ENCODE measurements at places on chromosomes 13 and 19.
A peak's percentile ranks its signal among the peaks of the same experiment; 100 is the strongest.

GRCh38 chr19:42412227-42412626 lies 15.0 kb downstream of the LIPE start:
- no peak for DNase-seq

DNA sequence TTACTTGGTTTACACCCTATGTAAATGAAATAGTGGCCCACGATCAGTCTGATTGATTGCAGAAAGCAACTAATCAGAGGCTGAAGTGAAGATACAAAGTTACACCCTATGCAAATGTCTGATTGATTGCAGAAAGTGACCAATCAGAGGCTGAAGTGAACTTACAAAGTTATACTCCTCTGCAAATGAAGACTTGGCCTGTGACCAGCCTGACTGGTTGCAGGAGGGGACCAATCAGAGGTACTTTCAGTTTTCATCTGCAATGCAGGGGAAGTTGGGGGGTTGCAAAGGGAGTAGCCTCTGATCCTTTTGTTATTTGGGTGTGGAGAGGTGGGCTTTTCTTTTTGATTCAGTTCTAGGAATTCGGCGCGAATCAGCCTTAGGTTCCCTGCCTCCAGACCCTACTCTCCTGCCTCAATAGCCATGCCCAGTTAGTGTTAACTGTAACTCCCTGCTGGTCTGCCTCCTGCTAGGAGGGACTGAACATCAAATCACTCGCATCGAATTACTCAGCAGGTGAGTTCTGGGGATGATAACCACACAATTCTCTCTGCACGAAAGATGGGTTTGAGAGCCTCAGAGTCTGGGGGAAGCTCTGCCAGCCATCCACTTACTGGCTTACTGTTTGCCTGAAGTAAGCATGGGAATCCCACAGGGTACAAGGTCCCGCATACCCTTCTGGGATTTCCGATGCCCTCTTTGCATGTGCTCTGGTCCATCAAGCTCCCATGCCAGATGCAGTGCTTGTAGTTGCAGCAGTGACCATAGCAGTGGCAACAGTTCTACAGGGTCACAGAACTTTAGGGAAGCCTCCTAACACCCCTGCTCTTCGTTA lies 7.5 kb downstream of the ARL11 start:
- DNase-seq = peak; percentile 91

- no peak for DNase-seq
These were observed 18.0 kb downstream of the ZAR1L start for GRCh38 chr13:32297206-32297605.

- DNase-seq = no peak
These were observed 508 bp downstream of the ZBTB7A start for GRCh38 chr19:4066176-4066606.

GRCh38 chr19:34960940-34961679 lies 2.9 kb downstream of the ZNF792 start:
- no peak for DNase-seq

DNA sequence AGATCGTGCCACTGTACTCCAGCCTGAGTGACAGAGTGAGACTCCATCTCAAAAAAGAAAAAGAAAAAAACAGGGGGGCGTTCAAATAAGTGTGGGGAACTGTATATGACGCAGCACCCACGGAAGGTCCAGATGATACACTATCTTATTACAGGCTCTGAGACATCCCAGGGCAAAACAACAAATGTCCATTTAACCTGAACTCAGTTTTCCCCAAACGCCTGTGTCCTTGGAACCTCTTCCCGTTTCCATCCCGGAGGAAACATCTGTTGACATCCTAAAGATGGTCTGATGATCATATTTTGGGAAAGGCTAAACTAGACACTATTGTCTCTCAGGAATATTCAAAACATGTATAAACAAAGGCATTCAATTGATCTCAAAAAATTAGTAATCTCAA lies 72.4 kb downstream of the COL4A1 start:
- no peak for DNase-seq

DNA sequence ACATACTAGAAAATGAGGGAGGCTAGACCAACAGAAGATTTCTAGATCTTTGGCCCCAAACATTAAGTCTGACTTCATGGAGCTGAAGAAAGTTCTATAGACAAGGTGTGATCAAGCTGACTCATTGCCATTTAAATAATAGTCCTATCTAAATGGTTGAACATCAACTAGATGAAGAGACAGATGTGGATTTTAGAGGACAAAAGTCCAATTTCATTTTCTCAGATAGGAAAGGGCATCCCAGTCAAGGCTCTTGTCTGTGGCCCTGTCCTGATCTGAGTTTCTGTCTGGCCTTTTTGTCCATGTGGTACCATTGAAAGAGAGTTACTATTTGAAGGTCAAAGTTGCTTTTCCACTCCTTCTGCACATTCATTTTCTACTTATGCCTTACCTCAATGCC lies 74.6 kb downstream of the MBNL2 start:
- DNase-seq = no peak

- peak; percentile 47 for DNase-seq
These were observed 1.3 kb downstream of the RFX2 start for GRCh38 chr19:6108721-6109633.

- DNase-seq = no peak
These were observed 3.3 kb downstream of the COL4A1 start for GRCh38 chr13:110303644-110304043.

GRCh38 chr13:102394158-102395053 lies 7.4 kb downstream of the FGF14 start:
- DNase-seq = peak; percentile 73

GRCh38 chr19:29372091-29372415 lies 153.7 kb upstream of the VSTM2B start:
- no peak for DNase-seq

DNA sequence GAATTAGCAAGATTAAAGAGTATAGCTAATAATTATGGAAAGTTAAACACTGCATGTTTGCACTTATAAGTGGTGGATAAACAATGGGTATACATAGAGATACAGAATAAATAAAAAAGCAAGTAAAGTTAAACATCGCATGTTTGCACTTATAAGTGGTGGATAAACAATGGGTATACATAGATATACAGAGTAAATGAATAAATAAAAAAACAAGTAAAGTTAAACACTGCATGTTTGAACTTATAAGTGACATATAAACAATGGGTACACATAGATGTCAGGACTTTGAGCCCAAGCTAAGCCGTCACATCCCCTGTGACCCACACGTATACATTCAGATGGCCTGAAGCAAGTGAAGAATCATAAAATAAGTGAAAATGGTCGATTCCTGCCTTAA lies 1533.3 kb upstream of the SPRY2 start:
- DNase-seq = no peak

DNA sequence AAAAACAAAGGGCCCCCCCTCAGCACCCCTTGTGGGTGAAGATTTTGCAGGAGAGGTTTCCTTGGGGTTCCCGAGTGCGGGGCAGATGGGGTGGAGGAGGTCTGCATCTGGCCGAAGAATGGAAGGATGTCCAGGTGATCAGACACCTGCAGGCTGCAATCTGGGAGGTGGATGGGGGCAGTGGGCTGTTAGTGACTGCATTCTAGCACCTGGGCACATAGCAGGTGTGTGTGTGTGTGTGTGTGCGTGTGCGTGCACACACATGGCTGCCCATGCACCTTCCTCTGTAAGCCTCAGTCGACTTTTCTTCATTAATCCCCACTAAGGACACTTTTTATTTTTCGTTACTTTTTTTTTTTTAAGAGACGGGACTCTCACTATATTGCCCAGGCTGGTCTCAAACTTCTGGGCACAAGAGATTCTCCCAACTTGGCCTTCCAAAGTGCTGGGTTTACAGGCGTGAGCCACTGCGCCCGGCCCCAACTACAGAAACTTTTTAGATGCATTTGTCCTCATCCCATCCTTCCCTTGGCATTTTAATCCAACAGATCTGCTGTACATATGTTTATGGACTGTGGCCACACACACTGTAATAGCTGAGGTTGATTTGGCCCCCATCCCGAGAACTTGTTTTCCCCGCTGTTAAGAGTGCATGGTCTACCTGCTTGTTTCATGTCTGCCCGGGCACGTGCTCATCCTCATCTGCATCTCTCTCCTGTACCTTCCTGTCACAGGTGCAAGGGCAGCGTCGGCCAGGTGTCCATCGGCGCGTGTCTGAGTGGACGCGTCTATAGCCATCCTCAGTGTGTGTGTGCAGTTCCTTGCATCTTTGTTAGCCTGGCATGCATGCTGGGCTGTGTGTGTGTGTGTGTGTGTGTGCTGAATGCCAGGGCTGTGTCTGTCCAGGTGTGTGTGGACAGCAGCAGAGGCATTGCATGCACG lies 731 bp downstream of the MAG start:
- DNase-seq = no peak

DNA sequence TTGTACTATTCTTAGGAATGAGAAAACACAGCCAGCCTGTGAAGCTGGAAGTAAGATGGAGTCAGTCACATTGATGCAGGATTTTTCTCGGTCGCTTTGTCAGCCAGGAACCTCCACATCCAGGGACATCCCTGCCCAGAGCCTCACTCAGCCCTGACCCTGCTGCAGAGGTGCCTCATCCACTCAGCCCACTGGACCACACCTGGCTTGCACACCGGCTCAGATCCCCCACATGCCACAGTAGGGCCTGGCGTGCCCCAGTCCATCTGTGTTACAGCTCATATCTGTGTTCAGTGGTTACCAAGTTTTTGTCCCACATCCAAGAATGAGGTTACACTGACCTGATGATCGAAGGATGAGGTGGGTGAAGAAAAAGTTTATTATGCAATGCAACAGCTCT lies 1315.4 kb downstream of the SLITRK1 start:
- no peak for DNase-seq

DNA sequence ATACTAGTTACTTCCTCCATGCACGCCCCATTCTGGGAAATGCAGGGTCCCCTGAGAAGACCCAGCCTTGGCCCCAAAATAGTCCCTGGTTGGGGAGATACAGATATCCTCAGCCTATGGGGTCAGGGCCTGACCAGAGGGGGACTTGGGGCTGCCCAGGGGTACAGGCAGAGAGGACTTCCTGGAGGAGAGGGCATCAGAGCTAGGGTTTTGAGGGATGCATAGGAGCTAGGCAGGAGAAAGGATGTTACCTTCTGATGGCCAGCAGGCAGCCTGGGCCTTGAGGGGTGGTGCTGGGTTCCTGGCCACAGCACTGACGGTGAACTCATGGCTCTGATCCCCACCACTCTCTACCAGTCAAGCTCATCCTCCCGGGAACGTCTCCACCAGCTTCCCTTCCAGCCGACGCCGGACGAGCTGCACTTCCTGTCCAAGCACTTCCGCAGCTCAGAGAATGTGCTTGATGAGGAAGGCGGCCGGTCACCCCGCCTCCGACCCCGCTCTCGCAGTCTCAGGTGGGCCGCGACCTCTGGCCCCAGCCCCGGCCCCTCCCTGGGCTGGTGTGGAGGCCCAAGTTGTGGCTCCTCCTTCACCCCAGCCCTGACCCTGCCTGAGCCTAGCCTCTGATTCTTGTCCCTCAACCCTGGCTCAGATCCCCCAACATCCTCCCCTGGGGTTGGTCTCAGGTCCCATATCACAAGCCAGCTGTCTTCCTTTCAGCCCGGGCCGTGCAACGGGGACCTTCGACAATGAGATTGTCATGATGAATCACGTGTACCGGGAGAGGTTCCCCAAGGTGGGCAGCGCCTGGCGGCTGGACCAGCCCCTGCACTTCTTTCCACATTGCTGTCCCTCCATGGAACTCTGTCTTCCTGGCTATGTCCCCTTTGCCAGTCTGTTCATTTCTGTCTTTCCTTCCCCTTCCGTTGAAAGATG lies 25.6 kb downstream of the MAST3 start:
- no peak for DNase-seq

GRCh38 chr13:79171141-79172061 lies 234.7 kb downstream of the RBM26 start:
- DNase-seq = no peak

- no peak for DNase-seq
These were observed 275.1 kb downstream of the DCLK1 start for GRCh38 chr13:35856084-35856483.

GRCh38 chr13:99347911-99348451 lies 40.8 kb upstream of the GPR183 start:
- no peak for DNase-seq

DNA sequence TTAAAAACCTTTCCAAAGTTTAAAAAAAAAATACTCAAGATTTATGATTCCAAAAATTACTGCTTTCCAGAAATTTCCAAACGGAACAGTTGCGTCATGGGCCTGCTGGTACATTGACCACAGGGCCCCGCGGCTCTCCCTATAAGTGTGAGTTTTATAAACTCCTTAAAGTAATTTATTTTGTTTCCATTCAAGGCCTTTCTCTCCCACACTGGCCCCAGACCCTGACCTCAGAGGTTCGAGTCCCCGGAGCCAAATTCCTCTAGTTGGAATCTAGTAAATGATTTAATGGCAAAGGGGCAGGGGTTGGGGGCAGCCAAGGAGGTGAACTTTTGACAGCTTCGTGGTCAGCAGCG lies 97.5 kb downstream of the INSR start:
- no peak for DNase-seq

DNA sequence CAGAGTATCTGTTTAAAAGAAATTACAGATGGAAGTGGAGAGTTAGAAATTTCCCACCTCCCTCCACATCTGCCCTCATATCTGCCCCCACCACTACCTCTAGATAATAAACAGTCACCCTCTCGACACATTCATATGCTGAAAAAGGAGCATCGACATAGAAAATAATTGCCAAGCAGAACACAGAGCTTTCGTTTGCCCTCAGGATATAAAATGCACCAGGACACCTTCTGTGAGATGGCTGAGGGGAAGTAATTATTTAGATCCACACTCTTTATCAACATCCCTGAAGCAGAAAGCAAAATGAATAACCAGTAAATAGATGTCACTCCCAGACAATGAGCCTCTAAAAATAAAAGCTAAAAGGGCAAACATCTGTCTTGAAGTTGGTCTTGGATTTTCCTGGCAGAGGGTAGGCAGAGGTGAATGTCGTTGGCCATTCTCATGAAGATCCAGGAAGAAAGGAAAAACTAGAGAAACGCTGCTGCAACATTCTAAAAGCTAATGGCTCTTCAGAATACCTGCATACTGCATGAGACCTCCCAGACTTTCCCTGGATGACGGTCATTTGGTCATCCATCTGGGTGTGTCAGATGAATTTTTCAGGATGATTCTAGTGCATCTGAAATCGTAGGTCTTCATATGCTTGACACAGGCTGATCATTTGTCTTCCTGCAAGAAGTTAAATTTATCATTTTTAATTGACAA lies 527.5 kb downstream of the RFC3 start:
- DNase-seq = no peak

DNA sequence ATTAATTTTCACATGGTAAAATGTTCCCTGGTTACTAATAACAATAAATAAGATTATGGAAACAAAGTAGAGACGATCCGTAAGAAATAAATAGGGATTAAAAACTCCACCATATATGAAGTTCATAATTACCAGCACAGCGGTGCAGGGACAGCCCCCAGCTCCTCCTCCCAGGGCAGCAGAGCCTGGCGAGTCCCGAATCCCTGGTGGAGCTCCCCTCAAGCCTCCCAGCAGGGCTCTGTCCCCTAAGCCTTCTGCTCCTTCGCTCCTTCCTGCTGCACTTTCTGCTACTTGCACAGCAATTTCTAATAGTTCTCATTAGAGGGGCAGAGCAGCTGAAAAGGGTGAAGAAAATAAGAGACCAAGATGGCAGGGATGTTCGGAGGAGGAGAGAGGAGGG lies 43.6 kb downstream of the RASA3 start:
- no peak for DNase-seq

DNA sequence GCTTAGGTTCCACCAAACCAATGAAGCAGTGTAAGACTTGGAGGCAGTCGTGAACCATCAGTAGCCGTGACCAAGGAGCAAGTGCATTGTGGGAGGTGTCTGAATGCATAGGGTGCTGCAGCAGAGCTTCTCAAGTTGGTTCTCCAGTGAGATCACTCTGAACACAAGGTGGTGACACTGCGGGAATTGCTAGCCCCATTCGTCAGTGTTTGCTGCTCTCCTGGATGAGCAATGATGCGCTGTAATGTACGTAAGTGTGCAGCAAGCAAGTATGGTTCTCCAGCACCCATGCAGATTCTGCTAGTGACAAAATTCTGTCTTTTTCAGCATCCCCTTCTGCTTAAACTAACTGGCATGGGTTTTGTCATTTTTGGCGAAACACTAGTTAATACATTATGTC lies 97.6 kb upstream of the HTR2A start:
- DNase-seq = no peak

Data from iris pigment epithelial cell (primary cell).